ENCODE measurements at places on chromosomes 11 and 22.

GRCh38 chr11:113281052-113281725 is 33.2 kb upstream of the TTC12 start:
- DNase-seq, result no peak

GRCh38 chr11:93846411-93846810 is 4.0 kb downstream of the VSTM5 start:
- no peak for DNase-seq

- DNase-seq, result no peak
Measured at GRCh38 chr22:50561401-50562358, 1.0 kb downstream of the SYCE3 start.

- no peak for DNase-seq
Measured at GRCh38 chr11:12242966-12243365, 132.6 kb downstream of the MICAL2 start.

Measured in WTC11 (cell line).